Activated CD4-positive, alpha-beta T cell treated with anti-CD3 and anti-CD28 coated beads for 24 hours (primary cell): ENCODE measurements at places on chromosomes 2 and 18.
A peak's percentile ranks its signal among the peaks of the same experiment; 100 is the strongest.

DNA sequence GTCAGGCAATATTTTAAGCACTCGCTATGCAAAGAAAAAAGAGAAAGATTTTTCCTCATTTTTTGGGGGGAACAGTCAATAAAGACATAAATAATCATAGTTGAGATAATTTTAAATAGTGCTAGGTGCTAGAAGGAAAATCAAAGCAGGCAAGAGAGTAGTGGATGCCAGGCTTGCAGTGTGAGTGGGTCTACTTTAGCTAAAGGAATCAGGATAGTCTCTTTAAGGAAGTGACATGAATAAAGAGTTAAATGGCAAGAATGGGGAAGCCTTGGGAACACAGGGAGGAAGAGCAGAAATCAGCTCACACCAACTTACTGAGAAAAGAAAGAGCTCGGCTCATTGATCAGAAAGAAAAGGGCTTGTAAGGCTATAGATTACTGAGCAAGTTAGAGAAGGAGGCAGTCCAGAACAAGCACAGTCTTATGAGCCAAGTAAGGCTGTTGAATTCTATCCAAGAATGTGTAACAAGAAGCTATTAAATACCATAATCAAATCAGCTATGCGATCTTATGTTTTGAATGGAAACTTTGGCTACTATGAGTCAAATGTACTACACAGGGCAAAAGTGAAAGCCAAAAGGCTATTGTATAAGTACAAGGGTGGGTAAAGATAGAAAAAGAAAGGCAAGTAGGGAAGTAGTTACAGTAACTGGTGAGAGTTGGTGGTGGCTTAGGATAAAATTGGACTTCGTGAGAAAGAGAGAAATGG, 833.8 kb upstream of the PIK3C3 start:
- DNase-seq = no peak

DNA sequence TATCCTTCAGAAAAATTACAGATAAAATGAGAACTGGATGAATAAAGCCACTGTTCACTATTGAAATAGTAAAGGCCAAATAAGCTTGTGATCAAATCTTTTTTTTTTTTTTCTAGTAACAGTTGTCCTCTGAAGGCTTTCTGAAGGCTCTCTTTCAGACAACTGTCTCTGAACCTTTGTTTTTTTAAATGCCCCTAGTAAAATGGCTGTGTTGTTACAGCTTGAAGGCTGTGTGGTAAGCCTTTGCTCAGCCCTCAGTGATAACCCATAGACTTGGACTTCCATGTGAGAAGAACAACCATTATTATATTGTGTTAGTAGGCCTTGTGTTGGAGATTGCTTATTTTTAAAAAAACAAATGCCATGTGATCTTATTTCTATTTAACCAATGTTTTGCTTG, 17.6 kb downstream of the FMNL2 start:
- DNase-seq = no peak

GRCh38 chr18:40056079-40056692, 1898.8 kb upstream of the PIK3C3 start:
- no peak for DNase-seq

DNA sequence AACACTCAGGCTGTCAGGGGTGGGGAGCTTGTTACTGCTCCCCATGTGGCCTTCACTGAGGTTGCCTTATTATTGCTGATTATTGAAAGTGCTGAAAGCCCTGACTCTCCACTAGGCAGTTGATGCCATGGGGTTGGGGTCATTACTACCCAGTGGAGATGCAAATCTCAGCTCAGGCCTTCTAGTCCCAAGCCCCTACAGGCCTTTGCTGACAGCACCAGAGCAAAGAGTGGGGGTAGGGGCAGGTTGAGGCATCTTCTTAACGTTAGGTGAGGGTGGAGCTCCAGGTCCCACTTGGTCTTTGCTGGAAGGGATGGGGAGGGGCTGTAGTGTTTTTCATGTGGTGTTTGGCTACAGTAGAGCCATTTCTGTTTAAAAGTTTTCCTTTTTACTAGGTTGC, 104.5 kb downstream of the UXS1 start:
- no peak for DNase-seq

- DNase-seq = no peak
Measured at GRCh38 chr2:208042041-208042440, 16.7 kb upstream of the PLEKHM3 start.

GRCh38 chr2:8514796-8515758, 166.8 kb upstream of the ID2 start:
- DNase-seq = peak; percentile 38

DNA sequence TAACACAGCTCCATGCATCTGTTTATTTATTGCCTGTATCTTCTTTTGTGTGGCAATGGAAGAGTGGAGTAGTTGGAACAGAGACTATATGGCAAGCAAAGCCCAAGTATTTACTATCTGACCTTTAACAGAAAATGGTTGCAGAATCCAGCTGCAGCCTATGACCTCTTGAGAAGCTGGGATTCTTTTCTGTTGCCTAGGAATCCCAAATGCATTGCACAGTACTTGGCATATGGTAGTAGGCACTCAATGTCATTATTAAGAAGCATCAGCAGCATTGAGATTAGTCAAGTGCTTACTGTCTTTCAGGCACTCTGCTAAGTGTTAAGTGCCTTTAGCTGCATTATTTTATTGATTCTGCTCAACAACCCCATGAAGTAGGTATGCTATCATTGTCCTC, 331.6 kb downstream of the CCDC85A start:
- no peak for DNase-seq

GRCh38 chr2:11742702-11743357, 3.6 kb upstream of the LPIN1 start:
- DNase-seq = no peak

DNA sequence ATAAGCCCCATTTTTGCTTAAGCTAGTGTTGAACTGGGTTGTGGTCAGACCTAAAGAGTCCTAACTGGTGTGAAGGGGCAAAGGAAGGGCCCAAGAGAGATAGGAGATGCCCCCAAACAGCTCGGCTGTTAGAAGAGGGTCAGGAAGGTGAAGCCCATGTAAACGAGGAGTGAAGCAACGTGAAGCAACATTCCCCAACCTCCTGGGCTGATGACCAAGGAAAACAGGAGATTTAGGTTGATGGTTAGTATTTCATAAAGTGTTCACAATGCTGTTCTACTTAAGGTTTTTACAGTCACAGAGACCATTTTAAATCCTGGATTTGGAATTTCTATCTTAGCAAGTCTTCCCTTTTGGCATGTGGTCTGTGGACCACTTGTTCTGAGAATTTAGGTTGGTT, 144.0 kb upstream of the SERPINE2 start:
- DNase-seq = no peak

DNA sequence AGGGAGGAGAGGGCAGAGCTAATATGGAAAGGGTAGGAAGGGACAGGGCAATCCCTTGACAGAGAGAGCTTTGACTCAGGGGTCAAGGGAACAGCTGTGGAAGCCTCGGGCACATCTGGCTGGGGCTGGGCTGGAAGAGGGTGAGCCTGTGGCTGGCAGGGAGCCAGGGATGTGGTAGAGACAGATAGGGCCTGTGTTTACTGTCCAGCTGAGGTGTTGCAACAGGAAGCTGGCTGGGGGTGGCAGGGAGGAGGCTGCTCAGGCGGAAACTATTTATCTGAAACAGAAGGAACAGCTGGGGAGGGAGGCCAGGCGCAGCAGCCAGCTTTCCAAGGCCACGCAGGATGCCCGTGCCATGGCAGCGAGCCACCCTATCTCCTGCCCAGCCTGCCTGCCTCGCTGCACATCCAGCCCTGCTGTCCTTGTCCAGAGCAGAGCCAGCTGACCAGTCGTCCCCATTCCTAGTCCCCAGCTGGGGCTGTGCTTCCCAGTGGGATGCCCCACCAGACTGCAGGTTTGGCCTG, 264.7 kb downstream of the CYP26B1 start:
- no peak for DNase-seq

DNA sequence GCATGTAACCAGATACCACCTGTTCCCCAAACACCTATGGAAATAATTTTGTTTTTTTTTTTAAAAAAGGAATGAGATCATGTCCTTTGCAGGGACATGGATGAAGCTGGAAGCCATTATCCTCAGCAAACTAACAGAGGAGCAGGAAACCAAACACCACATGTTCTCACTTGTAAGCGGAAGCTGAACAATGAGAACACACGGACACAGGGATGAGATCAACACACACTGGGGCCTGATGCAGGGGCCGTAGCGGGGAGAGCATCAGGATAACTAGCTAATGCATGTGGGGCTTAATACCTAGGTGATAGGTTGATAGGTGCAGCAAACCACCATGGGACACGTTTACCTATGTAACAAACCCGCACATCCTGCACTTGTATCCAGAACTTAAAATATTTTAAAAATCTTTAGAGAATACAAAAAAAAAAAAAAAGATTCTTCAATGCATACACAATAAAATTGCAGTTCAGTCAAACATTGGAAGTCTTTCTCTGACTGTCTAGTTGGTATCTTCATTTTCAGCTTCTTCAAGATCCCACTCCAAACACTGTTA, 11.6 kb upstream of the CASP10 start:
- no peak for DNase-seq

DNA sequence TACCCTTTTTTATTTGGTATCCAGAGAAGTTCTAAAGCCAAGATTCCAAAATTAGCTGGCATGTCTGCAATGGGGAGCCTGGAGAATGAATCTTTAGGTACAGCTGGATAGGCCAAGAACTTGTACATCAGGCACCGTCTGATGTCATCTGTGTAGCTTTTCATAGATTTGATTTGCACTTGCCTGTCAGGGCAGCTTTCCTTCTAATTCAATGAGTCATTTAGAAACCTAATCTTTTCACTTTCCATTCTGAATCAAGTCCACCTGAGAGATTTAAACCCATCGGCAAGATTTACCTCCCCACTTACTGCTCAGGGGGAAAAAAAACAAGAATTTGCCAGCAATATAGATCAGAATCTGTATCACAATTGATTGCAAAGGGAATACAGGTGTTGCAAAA, 60.9 kb upstream of the ACAA2 start:
- DNase-seq = no peak

- DNase-seq = no peak
Measured at GRCh38 chr18:31626409-31626808, 34.7 kb downstream of the TTR start.

- DNase-seq = no peak
Measured at GRCh38 chr2:112345030-112346027, 69.9 kb downstream of the ZC3H6 start.

- DNase-seq = no peak
Measured at GRCh38 chr2:137254052-137254451, 488.7 kb downstream of the THSD7B start.

GRCh38 chr2:151576080-151576479, 158.2 kb downstream of the NEB start:
- DNase-seq = no peak

GRCh38 chr18:76875390-76876325, 53.3 kb downstream of the ZNF236 start:
- no peak for DNase-seq

GRCh38 chr18:78494204-78495085, 485.2 kb upstream of the SALL3 start:
- no peak for DNase-seq
